ENCODE measurements at places on chromosomes 12 and 14.

DNA sequence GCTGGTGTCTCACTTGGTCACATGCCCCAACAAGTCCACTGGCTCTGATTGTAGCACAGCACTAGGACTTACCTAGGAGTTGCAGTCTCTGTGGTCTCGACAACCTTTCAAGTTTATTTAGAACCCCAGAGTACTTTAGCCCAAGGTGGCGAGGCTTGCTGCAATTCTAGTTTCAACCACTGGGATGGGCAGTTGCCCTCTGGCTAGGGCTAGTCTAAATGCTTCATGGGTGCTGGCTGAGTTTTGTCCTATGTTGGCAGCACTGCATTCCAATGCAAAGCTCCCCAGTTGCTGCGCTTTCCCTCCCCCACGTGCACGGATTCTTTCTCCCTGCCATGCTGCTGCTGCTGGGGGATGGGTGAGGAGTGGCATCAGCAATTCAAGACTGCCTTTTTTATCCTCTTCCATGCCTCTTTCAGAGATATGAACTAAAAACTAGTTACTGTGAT is 207.9 kb downstream of the SYNE2 start:
- DNase-seq = no peak

DNA sequence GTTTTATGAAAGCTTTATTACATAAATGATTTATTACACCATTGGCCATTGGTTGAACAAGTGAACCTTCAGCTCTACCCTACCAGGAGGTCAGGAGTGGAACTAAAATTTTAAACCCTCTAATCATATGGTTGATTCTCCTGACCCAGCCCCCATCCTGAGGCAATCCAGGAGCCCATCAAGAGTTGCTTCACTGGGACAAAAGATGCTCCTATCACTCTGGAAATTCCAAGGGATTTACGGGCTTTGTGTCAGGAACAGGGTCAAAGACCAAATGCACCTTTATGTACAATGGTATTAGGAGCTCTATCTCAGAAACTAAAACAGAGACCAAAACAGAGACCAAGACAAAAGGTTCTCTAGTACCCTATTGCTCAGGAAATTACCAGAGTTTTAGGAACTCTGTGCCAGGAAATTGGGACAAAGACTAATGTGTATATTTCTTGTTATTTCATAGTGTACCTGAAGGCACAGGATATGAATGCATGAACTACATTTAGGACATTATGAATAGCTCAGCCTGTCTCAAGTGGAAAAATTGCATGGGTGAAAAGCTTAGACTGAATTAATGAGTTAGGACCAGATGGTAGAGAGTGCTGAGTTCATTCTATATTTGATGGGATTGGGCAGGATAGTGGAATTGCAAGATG is 171.7 kb upstream of the FLRT2 start:
- DNase-seq = no peak

- DNase-seq = no peak
These were observed 23.7 kb downstream of the PLXNC1 start for GRCh38 chr12:94172031-94172430.

DNA sequence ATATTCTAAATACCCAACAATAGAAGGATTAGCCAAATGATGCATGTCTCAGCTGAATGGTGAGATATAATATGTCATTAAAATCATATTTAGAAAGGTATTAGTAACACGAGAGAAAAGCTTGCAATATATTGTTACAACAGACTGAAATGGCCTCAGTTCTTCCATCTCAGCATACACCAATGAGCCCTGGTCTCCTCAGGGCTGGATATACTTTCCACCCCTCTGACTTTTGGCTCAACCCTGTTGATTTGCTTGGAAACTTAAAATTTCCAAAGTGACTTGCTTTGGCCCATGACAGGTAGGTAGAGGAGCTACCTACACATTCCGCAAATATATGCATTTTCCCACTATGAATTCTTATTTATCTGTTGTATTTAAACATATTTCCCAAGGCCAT is 908.1 kb upstream of the TMEM132C start:
- no peak for DNase-seq

GRCh38 chr12:52423035-52423434 is 11.1 kb downstream of the KRT75 start:
- DNase-seq = no peak

DNA sequence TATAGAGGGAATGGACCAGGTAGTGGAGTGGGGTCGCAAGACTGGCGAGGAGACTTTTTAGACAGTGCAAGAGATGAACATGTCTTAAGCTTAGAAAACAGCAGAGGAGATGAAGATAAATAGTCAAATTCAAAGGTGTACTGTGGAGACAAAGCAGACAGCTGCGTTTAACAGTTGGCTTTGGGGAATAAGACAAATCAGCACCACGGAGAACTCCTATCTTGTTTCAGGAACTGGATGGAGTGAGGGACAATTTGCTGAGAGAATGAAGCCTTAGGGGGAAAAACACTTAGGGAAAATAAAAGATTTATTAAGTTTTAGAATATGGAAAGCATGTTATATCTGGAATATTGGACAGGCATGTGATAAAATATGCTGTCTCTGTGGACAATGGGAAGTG is 458.8 kb downstream of the GLT1D1 start:
- DNase-seq = no peak

DNA sequence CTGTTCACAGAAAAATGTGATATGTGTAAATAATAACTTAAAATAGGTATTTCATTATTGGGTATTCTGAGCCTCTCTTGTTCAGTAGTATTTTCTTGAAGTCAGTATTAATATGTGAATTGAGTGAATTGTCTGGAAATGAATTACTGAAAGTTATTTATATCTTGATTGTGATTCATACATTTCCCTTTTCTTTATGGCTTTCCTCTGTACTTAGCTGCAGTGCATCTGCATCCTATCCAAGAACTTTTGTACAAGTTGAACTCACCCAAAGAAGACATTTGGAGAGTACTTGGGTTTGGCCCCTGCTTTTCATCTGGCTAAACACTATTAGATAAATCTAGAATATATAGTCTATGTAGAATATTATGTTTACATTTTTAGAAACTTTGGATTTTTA is 326.0 kb downstream of the RAD51B start:
- DNase-seq = no peak

- DNase-seq = no peak
These were observed 41.4 kb upstream of the INSM2 start for GRCh38 chr14:35492569-35493014.

DNA sequence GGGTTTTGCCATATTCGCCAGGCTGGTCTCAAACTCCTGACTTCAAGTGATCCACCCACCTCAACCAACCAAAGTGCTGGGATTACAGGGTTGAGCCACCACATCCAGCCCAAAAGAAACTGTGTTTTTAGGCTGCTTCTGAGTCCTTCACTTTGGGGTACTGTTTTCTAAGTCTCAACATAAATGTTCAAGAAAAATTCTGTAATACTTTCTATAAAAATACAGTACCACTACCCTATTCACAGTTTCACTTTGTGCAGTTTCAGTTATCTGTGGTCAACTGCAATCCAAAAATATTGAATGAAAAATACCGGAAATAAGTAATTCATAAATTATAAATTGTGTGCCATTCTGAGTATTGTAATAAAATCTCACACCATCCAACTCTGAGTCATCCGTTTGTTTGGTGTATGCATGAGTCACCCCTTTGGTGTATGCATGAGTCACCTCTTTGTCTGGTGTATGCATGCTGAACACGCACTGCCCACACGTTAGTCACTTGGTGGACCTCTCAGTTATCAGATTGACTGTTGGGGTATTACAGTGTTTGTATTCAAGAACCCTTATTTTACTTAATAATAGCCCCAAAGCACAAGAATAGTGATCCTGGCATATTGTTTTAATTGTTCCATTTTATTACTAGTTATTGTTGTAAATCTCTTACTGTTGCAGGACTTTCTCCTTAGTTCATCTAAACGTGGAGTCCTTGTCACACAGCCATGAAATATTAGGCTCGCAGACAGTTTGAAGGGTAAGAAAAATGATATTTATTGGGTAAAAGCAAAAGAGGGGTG is 190.2 kb downstream of the FSCB start:
- no peak for DNase-seq

DNA sequence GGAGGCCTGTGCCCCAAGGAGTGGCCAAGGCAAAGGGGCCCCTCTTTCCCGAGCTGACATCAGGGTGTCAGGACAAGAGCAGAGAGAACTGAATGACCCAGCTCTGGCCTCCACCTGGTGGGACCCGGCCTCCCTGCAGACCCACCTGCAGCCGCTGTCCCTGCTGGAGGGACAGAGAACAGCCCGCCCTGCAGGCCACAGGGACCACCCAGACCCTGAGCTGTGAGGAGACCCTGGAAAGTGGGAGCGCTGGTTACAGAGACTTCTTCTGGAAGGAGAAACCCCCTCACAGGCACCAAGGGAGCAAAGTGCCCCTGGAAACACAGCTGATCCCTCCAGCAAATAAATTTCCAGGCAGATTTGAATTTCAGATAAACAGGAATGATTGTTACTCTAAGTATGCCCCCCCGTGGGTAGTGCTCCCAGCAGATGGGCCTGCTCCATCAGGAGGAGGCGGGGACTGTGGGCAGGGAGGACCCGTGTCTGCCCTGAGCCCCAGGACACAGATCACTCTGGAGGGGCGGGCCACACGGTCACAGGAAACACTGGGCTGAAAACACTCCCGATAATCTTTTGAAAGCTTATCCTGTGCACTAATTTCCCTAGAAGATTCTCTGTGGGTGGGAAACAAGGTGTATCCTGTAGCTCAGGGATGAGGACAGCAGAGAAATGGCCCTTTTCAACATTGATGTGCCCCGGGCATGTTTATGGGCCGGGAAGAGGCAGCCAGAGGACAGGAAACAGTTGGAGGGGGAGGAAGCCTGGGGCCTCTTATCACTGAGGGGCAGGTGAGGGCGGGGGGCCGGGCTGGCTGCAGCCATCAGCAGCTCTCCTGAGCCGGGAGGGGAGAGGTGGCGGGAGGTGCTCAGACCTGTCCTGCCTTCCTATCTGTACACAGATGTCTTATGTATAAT is 276.0 kb downstream of the ADGRD1 start:
- DNase-seq = no peak

DNA sequence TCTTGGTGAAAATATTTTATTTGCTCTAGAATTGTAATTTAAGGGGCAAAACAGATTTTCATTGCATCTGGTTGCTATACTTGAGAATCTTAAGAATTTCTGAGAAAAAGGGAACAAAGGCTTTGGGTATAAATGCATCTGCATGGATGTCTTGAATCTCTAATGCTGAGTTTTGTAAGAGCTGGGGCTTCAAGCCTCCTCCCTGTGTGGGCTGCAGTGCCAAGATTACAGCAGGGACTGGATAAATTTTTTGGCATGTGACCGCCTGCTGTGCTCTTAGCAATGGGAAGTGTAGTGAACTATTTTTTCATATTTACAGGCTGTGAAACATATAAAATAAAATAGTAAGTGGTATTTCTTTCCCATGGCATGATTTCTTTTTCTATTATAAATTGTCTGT is 70.0 kb downstream of the SLC38A6 start:
- DNase-seq = no peak

DNA sequence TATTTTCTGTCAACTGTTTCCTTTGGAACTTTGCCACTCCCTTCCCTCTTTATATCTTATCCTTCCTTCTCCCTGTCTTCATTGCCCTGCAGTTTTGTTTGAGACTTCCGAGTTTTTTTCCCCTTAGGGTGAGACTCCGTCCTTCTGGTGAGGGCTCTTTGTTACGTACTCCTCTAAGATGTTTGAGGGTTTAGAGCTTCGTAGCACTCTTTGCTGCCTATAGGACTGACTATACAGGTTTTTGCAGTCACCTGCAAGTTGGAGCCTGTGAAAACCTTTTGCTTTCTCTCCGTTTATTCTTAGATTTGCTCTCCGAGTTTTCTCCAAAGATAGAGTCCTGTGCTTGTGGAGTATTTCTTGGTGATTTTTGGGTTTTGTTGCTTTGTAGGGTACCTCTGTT is 41.7 kb upstream of the MYRFL start:
- DNase-seq = no peak

GRCh38 chr14:98725191-98725590 is 546.8 kb downstream of the BCL11B start:
- no peak for DNase-seq

GRCh38 chr12:11767798-11768197 is 118.3 kb downstream of the ETV6 start:
- DNase-seq = no peak

GRCh38 chr12:100128512-100128908 is 14.2 kb downstream of the BLTP3B start:
- no peak for DNase-seq

- no peak for DNase-seq
These were observed 798 bp downstream of the PDZRN4 start for GRCh38 chr12:41188841-41189394.

DNA sequence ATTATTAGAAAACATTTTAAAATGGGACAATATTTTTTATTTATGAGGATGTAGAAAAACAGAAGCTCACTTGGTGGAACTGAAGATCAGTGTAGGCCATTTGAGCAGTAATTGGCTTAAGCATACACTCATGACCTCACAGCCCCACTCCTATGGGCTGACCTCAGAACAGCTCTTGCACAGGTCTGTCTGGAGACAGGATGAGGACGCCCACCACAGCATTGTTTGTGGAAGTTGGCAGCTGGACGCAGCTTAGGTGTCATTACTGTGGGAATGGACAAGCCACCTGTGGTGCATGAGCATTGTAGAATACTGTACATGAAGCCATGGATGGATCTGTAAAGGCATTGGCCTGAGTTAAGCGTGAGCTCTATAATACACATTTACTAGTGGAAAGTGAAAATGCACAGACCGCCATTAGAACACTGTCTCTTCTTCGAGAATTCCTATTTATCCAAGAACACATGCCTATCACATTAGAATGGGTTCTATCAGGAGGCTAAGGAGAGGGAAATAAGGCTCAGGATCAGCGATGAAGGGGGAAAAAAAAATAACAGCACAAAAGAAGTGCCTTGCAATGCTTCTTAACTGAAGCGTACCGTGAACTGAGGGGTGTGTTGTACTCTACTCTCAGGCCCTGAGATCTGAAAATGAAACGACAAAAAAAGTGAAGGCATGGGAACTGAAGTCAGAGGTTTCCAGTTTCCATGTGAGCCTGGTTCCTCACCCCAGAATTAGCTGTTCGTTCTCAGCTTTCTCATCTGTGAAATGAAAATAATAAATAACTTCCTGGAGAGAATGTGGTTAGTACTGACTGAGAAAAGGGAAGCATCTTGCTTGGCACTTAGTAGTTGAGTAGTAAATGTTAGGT is 33.6 kb downstream of the KCNA1 start:
- no peak for DNase-seq

DNA sequence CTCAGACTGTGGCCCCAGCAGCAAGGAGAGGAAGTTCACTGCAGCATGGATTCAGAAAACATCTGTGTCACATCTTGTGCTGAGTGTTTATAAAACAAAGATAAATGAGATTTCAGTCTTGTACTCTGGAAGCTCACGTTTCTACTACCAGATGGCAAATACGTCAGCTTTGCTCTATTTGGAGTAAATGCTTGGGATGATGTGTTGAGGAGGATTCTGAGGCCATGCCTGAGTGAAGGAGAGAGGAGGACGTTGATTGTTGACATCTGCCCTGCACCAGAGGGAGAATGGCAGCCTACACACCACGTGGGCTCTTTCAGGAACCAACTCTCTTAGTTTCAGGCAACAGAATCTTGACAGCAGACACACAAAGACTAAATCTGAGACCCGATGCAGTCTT is 188.9 kb downstream of the TMEM132C start:
- DNase-seq = no peak

DNA sequence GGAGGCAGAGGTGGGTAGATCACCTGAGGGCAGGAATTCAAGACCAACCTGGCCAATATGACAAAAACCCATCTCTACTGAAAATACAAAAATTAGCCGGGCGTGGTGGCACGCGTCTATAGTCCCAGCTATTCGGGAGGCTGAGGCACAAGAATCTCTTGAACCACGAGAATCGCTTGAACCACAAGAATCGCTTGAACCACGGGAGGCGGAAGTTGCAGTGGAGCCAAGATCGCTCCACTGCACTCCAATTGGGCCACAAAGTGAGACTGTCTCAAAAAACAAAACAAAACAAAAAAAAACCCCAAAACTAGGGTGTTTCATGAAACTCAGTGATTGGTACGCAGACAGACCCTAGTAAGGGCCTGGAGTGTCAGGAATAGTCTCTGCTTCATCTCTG is 6.4 kb upstream of the ARF6 start:
- no peak for DNase-seq
